Tibial nerve (tissue), 4 donors: ENCODE measurements at places on chromosomes 1 and 21. TPM values are rescaled to one million over a fixed set of nuclear protein-coding genes. Genes with fewer than 3 reads are reported as not detected.

- DNase-seq = no peak
Observed at GRCh38 chr1:13646521-13646920, 53.5 kb upstream of the PRDM2 start.

Gene OR2L3
- 1.1 TPM for total RNA-seq

Gene OR2AK2
- not detected for total RNA-seq

Gene S100A14
- 15.3 TPM for total RNA-seq

DNA sequence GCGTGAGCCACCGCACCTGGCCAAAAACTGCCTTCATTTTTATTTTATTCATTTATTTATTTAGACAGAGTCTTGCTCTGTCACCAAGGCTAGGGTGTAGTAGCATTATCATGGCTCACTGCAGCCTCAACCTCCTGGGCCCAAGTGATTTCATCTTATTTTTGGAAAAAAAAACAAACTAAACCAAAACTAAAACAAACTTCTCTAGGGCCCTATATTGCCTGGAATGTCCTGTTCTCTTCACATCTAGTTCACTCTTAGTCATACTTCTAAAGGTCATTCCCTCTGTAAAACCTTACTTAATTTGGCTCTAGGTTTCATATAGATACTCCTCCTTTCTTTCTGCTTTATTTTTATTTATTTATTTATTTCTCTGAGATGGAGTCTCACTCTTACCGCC is 15.6 kb downstream of the RPS27 start:
- no peak for DNase-seq

Gene CD247
- not detected for total RNA-seq

GRCh38 chr1:85612704-85613361 is 32.3 kb downstream of the CCN1 start:
- DNase-seq = no peak

Gene ESRRG
- total RNA-seq = 1.5 TPM

Gene SLAMF1
- 0.39 TPM for total RNA-seq

GRCh38 chr1:229323885-229324553 is 18.8 kb downstream of the CCSAP start:
- no peak for DNase-seq

GRCh38 chr1:103461161-103462105 is 64.1 kb upstream of the RNPC3 start:
- DNase-seq = no peak

- DNase-seq = no peak
Observed at GRCh38 chr1:107572674-107573211, 392.2 kb downstream of the VAV3 start.

DNA sequence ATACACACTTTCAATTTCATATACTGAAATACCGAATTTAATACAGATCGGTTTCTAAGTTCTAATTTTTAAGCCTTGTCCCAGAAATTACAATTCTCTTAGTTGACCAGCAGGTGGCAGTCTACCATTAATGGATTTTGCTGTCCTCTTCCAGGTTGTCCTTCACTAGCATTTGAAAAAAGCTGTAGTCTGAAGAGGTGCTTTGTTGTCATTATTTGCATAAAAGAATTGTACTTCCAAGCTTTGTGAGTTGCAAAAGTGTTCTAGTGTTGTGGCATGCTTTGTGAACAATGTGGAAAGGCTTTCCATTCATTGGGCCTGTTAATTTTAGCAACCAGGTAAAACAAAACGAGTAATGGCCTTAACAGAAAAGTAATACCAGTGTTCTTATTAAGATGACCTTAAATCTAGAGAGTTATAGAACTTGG is 193.6 kb downstream of the RPS6KC1 start:
- DNase-seq = no peak
